ENCODE measurements at places on chromosomes 4 and X.

DNA sequence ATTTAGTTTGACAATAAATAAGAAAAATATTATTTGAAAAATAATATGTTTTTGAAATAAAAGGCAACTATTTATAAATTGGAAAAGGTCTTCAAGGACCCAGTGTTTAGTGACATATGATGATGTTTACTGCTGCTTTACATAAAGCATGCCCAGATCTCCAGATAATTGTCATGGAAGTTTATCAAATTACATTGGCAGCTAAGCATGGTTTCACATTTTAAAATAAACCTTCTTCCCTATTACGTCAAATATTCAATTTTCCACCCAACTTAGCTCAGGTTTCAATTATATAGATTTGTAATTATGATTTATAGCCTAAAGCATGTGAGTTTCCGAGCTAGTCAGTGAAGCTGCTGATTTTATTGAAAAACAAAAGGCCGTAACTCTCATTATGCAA lies 417.2 kb downstream of the CFAP47 start:
- DNase-seq, result no peak

DNA sequence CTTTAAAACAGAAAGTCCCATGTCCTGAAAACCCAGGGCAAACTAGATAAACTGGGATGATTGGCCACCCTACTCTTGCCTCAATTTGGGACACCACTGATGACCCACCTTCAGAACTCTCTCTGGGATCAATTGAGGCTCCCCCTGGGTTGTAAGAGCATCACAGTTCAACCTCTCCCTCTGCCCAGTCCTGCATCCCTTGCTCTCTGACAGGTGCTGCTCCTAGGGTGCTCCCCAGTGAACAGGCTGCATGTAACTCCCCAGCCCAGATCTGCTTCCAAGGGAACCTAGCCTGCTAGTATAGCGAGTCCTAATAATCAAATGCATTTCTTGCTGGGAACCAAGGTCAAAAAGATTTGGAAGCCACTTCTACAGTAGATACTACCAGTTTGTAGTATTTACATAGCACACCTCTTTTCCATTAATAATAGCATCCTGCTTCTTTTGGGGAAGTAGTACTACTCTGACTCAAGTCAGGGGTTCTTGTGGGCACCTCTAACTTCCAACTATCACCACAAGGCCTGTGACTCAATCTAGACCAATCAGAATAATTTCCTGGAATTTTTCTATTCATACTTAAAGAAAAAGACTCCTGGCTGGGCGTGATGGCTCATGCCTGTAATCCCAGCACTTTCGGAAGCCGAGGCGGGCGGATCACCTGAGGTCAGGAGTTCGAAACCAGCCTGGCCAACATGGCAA lies 42.1 kb upstream of the SPINK2 start:
- no peak for DNase-seq

GRCh38 chrX:97854086-97854485 lies 970.4 kb downstream of the RPA4 start:
- no peak for DNase-seq

GRCh38 chrX:40140706-40141499 lies 43.1 kb upstream of the BCOR start:
- DNase-seq, result no peak

GRCh38 chr4:170025523-170026252 lies 507 bp downstream of the MFAP3L start:
- no peak for DNase-seq

DNA sequence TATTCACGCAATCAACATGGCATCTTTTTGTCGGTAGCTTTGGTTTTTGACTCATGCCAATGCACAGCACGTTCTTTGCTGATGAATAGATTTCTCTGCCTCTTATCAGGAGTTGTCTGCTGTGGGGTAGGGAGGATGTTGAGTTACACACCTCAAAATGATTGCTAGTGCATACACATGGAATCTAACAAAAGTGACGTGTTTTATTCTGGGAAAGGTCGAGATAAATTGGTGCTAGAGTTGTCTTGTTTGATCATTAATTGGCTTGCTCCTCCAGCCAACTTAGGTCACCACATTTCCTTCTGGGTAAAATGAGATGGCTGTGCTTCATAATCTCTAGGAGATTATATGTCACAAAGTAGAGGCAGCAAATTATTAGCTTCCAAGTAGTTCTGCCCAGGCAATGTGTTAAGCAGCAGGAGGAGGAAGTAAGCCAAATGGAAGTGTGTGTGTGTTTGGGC lies 3.9 kb downstream of the RAB9A start:
- no peak for DNase-seq

DNA sequence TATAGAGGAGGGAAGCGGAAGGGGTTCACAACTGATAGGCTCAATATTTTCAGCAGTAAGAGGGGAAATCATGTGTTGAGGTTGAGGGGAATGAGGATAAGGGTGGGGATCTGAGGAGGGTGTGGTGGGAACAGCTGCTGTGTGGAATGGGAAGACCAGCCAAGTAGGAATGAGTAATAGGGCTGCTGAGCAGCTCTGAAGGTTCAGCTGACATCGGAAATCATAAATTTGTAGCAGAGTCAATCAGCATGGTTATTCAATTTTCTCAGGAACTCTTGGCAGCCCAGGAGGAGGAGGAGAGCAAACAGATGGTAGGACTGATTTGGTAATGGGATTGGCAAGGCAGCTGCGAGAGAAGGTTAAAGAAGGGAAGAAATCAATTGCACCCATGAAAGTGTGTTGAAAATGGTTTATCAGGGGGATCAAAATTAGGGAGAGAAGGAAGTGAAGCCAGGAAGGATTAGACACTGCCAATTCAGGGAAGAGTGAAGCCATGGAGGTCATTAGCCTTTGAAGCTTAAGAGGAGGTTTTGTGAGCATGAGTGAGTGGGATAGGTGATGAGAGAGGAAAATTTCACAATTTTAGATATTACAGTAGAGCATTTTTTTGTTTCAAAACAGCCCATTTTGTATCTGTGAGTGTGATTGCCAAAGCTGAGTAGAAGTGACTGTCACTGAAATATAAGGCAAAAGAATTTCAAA lies 82.6 kb downstream of the PCDH7 start:
- DNase-seq, result no peak

DNA sequence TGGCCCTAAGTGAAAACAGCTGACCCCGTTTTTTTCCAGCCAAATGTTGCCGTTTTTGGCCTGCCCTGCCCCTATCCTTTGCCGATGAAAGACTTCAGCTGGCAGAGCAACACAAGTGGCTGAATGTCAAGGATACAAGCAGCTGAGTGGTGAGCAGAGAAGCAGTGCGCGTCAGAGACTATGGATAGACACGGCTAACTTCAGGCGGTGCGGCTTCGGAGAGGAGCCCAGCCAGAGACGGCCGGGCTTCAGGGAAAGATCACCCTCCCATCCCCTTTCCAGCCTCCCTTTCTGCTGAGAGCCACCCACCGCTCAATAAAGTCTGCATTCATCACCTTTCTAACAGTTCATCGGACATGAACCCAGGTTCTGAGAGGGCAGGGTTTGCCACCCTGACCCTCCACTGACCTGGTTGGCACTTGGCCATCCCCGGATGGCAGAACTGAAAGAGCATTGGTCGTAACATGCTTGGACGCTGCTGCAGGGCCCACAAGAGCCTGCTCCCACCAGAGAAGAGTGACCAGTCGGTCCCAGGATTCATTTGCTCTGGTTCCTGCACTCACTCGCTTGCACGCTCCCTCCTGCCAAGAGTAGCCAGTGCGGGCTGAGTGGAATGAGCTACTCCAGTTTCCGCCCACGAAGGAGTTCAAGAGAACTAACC lies 125.8 kb downstream of the PPEF1 start:
- DNase-seq, result no peak

DNA sequence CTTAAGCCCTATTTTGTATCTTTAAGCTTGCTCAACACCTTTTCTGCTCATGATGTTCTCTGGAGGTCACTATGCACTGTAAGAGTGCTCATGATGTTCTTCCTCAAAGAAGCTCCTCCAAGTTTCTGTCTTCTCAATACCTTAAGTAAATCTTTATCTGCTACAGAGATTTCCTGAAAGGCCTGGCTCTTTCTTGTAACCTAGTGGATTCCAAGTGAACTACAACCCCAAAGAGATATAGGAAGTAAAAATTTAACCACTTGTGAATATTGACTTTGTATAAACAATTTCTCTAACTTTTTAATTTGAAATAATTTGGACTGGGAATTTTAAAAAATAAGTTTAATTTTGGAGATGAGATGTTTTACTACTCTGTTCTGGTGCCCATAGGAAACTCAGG lies 39.3 kb upstream of the XK start:
- no peak for DNase-seq

DNA sequence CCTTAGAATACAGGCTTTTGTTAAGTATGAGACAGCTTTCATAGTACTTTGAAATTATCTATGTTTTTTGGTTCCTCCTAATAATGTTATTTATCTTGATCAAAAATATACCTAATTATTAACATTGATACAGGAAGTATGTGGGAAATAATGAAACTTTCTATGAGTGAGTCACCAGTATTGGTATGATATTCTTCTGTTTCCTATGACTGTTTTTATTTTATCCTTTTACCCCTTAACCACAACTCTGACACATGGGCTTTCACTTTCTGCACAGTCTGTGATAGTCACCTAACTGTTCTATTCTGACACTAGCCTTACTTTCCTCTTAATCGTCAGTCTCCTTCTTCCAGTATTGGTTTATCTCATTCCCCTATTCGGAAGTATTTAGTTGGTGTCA lies 4.7 kb downstream of the THAP9 start:
- peak; percentile 40 for DNase-seq

DNA sequence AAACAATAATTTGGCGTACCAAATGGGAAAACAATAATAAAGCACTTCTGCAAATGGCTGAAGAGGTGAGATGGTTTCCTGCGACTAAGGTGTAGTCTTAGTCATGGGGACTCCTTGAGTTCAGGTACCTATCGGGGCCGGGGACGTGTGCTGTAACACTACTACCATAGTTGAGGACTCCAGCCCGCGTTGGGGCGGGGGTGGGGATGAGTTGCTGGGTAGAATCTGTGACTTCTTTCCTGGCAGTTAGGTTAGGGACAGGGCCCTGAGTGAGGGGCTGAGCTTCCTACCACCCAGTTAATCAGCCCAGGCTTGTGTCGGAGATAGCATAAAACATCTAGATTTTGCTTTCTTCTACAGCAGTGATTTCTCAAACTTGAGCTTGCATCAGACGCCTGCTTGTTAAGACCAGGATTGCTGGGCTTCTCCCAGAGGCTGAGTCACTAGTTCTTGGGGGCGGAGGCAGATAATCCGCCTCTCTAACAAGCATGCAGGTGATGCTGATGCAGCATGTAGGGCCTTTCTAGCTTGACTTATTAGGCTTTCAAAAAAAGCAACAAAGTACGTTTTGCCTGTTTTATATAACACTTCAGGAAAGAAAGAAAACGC lies 30.2 kb downstream of the RBBP7 start:
- no peak for DNase-seq

GRCh38 chr4:65287071-65287470 lies 383.2 kb downstream of the EPHA5 start:
- DNase-seq, result no peak

DNA sequence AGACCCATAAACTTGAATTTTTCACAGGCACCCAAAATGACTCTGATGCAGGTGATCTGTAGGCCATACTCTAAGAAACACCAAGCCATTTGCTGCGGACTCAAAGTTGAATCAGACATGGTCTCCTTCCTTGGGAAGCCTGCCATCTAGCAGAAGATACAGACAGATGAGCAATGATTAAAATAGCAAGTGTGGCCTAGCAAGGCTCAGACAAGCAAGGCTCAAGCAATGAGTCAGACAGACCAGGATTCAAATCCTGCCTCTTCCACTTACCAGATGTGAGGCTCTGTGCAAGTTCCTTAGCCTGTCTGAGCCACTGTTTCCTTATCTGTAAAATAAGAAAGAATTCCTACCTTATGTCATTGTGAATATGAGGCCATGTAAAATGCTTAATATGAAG lies 2.3 kb downstream of the CCDC149 start:
- no peak for DNase-seq

DNA sequence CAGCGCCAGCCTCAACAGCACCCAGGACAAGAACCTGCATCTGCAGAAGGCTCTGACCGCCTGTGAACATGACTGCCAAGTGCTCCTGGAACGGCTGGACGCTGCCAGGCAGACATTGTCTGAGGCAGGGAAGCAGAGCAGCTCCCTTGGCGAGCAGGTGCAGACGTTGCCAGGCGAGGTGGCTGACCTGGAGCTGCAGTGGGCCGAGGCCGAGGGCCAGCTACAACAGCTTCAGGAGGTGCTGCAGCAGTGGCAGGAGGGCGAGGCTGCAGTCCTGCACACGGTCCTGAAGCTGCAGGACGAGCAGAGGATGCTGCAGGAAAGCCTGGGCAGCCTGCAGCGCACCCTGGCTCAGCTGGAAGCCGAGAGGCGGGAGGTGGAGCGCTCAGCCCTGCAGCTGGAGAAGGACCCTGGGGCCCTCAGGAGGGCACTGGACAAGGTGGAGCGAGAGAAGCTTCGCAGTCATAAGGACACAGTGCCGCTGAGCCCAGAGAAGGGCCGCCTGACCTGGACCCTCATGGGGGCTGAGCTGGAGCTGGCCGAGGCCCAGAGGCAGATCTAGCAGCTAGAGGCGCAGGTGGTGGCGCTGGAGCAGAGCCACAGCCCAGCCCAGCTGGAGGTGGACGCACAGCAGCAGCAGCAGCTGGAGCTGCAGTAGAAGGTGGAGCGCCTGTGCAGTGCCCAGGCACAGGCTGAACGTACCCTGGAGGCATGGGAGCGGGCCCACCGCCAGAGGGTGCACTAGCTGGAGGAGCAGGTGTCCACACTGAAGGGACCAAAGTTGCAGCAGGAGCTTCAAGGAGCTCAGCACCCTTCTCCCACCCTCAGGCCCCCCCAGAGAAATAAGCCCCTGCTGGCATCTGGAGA lies 16.4 kb downstream of the SMIM10L2A start:
- DNase-seq, result no peak

GRCh38 chr4:142563682-142564291 lies 282.3 kb downstream of the INPP4B start:
- DNase-seq, result no peak

GRCh38 chr4:105633241-105633640 lies 75.2 kb downstream of the INTS12 start:
- no peak for DNase-seq

- no peak for DNase-seq
Measured at GRCh38 chr4:70504733-70505132, 13.6 kb upstream of the AMTN start.

GRCh38 chr4:140718241-140718952 lies 37.8 kb downstream of the TBC1D9 start:
- DNase-seq, result no peak

DNA sequence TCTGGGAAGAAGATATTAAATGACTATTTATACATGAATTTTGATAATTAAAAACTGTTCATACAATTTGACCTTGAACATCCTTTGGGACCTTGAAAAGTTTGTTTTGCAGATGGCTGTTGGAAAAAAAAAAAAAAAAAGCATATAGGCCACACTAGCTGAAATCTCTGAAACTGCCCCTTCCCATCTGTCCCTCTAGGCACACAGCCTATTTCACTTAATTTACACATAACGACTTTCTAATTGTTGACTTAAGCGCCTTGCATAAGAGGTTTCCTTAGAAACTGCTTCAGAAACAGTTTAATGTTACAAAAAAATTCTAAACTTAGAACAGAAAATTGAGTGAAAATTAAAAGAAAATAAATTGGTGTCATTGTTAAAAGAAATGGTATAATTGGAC lies 131.0 kb downstream of the COX18 start:
- no peak for DNase-seq

GRCh38 chr4:159382856-159383561 lies 280.1 kb downstream of the RAPGEF2 start:
- DNase-seq, result no peak

GRCh38 chr4:107619066-107619465 lies 101.0 kb downstream of the PAPSS1 start:
- DNase-seq, result no peak
